ENCODE measurements at places on chromosomes 11 and 22.

- DNase-seq: peak; percentile 55
Measured at GRCh38 chr11:47983464-47984397, 3.4 kb downstream of the PTPRJ start.

- DNase-seq: no peak
Measured at GRCh38 chr22:37300551-37301017, 18.3 kb downstream of the CYTH4 start.

- DNase-seq: no peak
Measured at GRCh38 chr11:33375236-33375635, 118.1 kb downstream of the HIPK3 start.

DNA sequence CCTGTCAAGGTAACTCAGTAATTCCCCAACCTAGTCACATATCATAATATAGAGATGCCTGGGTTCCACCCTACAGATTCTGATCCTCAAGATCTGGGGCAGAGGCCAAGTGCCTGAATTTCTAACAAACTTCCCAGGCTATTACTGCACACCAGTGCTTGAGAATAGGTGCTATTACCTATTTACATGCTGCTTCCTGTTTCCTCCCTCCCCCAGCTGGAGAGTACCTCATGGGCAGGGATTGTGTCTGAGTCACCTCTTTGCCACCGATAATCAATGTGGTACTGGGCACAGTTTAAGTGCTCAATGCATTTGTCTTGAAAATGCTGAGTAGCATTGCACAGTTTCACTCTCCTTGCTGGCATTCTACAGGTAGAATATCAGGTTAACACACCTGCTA lies 582.2 kb upstream of the CADM1 start:
- DNase-seq: no peak

DNA sequence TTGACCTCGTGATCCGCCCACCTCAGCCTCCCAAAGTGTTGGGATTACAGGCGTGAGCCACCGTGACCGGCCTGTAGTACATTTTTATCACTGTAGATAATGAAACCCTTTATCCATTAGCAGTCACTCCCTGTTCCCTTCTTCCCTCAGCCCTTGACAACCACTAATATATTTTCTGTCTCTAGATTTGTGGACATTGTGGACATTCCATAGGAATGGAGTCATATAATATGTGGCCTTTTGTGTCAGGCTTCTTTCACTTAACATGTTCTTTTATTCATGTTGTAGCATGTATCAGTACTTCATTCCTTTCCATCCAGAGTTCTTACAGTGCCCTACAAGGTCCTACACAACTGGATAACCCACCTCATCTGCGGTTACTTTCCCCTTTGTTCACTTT lies 30.5 kb downstream of the RRM1 start:
- DNase-seq: peak; percentile 39

- no peak for DNase-seq
Measured at GRCh38 chr11:15690320-15690719, 575.6 kb downstream of the INSC start.

- DNase-seq: no peak
Measured at GRCh38 chr11:83088965-83089364, 17.3 kb upstream of the RAB30 start.

Data from fibroblast of skin of back (primary cell).